ENCODE measurements at places on chromosomes 3 and 15.
A peak's percentile ranks its signal among the peaks of the same experiment; 100 is the strongest.

DNA sequence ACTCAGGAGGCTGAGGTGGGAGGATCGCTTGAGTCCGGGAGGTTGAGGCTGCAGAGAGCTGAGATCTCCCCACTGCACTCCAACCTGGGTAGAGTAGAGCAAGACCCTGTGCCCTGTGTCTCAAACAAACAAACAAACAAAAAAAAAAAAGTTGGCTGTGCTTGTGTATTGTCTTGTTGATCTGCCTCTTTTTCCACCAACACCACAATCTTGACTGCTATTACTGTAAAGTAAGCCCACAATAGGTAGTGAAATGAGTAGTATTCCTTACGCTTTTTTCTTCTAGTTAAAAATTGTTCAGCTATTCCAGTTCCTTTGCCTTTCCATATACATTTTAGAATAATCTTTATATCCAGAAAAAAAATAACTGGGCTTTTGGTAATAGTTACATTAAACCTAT is 35.5 kb downstream of the PTH1R start:
- no peak for DNase-seq

DNA sequence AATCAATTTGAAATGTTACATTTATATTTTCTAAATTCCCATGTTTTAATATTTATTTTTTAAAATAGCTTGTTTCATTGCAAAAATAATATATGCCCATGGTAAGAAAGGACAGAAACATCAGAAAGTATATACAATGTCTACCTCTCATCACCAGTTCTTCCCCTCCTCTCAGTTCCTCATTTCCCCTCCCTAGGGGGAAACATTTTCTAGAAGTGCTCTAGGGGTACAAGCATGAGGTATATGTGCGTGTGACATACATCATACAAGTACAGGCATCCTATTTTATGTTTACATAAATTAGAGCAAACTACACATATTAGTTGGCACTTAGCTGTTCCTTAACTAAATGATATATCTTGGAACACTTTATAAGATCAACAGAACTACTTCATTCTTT is 189.3 kb upstream of the VEPH1 start:
- no peak for DNase-seq

DNA sequence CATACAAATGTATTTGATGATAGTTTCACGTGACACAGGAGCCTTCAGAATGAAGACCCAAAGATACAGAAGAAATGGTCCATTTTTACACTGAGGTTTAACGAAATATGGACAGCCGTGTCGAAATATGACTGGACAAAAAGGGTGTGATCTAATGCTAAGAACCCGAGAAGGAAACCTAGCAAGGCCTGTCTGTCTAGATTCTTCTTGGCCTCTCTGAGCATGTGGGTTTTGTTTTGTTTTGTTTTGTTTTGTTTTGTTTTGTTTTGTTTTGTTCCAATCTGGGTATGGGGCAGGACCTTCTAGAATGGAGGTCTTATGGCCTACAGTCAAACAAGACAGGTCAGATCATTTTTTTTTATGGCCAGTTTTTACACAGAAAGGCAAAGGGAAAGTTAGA is 242.7 kb upstream of the STT3B start:
- DNase-seq: no peak

DNA sequence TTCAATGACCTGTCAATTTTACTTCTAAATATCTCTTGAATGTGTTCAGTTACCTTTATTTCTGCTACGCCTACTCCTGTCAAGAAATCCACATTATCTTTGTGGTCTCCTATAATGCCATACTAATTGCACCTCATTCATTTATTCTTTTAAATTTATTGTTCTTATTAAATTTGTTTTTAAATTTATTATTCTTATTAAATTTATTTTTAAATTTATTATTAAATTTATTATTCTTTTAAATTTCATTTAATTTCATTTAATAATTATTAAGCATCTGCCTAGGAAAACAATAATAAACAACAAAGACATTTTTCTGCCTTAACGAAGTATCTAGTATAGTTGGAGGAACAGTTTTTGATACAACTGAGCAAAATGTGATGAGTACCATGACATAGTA is 211.7 kb downstream of the ZPLD1 start:
- DNase-seq: no peak

DNA sequence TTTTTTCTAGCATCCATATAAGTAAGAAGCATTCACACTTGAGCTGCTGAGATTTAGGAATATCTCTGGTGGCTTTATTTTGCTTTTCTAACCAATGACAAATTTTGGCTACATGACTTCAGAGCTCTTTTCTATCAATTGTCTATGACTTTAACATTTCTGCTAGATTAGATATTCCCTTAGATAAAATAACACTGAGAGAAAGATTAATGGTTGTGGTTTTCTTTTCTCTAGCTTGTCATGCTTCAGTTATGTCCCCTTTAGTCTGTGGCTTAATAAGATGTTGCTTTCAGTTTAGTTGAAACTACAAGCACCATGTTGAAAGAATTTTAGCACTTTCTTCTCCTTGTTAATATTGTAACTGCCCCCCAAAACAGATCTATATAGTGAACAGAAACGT is 665.6 kb upstream of the CCDC54 start:
- DNase-seq: no peak

GRCh38 chr3:155282385-155283091 is 10.9 kb downstream of the STRIT1 start:
- no peak for DNase-seq

- no peak for DNase-seq
Measured at GRCh38 chr3:38168151-38169026, 3.1 kb downstream of the OXSR1 start.

GRCh38 chr15:92324101-92324963 is 69.3 kb upstream of the ST8SIA2 start:
- peak; percentile 2 for DNase-seq

DNA sequence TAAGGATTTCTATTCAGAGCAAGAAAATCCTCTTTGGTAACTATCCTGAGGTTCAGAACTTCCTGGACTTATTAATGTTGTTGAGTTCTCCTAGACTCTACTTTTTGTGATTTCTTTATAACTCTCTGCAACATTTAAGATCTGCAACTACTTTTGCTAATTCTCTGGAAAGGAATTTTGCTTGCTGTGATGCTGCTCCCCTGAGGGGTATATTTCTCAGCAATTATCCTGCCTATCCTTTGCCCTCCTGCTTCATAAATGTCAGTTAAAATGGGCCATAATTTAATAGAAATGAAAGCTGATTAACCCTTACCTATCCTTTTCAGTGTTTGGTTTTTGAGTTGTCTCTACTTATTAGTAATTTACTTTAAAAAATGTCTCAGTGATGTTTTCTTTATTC is 377.3 kb upstream of the LRRC3B start:
- no peak for DNase-seq

DNA sequence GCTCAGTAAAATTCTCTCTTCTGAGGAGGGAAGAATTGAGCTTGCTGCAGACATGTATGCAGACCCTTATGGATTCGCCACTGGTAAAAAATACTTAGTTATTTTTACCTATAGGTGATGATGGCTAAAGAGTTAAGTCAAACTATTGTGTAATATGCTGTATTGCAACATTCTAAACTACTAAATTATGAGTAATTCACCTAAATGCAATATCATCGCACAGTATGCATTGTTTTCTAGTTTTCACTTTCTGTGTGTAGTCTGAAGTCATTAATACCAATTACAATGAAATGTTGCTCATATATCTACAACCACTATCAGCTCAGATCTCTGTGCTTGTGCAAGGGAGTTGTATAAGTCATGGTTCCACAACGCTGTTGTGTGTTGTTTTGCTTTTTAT is 48.7 kb upstream of the ROBO2 start:
- DNase-seq: no peak

GRCh38 chr3:43113671-43114070 is 7.8 kb upstream of the POMGNT2 start:
- no peak for DNase-seq

GRCh38 chr15:66923438-66923881 is 141.9 kb upstream of the SMAD3 start:
- DNase-seq: no peak

GRCh38 chr15:65110676-65111292 is 4.2 kb downstream of the UBAP1L start:
- no peak for DNase-seq

DNA sequence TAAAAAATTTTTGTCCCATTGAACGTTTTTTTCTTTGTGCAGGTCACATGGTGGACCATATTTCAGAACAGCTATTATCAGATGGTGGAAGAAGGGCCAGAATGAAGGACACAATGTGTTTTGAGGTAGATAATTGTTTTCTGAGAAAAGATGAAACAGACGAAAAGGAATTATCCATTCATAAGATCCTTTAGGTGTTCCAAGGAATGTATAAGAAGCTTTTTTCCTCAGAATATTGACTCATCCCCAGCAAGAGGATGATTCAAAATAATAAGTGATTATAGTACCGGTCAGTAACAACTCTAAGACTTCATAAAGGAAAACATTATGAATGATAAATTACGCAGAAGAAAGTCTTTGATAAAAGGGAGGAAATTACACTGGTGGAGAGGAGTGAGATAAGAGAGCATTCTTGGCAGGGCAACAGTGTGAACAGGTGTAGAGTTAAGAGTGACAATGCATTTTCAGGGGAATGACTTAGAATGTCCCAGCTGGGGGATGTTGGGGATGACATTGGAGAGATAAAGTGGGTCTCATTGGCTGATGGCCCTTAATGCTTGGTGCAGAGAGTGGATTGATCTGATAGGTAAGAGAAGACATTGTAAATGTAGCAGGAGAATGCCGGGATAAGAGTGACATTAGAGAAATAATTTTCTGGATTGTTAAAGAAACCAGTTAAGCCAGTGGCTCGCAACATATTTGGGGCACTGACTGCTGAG is 27.0 kb upstream of the AQP9 start:
- no peak for DNase-seq

- DNase-seq: no peak
Measured at GRCh38 chr3:184592371-184593219, 31.0 kb downstream of the EPHB3 start.

DNA sequence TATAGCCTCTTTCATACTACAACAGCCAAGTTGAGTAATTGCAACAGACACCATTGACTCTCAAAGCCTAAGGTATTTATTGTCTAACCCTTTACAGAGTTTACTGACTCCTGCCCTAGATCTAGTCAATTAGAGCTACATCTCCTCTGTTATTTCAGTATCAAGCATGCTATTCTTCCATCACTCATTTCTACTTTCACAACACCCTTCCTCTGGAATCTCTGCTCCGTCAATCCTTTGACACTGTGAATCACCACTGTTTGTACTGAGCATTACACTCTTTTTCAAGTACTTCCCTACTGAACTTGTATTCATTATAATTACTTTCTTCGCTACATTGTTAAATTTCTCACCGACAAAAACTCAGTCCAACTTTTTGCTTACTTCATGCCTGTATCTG is 121.8 kb downstream of the ZNF609 start:
- DNase-seq: no peak

GRCh38 chr15:52143873-52144272 is 31.3 kb upstream of the BCL2L10 start:
- DNase-seq: no peak

DNA sequence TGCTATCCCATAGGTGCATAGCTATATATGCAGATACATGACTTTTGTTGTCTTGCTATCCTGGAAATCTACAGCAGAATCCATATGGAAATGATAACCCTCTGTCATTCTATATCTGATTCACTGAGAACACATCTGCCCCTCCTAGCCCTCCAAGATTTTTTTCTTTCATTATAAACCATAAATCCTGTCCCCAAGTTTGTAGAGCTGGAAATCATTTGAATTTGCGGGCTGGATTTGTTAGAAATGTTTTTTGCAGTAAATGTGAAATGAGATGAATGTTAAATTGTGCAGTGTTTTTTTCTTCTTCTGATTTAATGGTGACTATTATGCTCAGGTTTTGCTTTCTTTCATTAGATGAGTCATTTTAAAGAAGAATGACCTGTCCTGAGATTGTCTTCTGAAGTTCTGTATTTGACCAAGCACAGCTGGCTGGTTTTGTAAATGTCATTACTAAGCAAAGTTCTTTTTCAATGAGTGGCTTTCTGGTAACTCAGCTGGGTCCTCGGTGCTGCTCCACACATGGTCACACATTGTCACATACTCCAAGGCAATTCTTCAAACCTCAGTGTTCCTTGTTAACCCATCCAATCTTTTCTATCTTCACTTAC is 25.3 kb upstream of the ABHD17C start:
- DNase-seq: no peak

- DNase-seq: no peak
Measured at GRCh38 chr3:159237226-159237625, 435.4 kb downstream of the MFSD1 start.

DNA sequence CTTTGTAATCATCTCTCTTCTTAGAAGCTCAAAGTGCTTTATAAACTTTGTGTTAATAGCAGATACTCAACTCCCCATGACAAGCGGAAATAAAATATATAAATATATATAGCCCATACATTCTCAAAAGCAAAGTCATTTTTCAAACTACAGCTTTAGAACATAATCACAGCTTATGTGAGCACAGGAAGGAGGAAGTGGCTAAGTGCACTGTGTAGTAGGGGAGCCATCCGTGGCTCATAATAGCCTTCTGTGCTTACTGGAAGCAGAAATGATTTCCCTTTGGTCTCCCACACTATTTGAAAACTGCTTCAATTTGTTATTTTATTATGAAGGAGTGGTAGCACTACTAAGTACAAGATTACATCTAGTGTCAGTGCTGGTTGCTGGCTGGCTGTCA is 151.4 kb upstream of the ARL6 start:
- DNase-seq: peak; percentile 46

- DNase-seq: no peak
Measured at GRCh38 chr15:31228980-31229826, 97.4 kb upstream of the KLF13 start.

GRCh38 chr15:80706161-80706560 is 11.1 kb downstream of the ABHD17C start:
- DNase-seq: peak; percentile 33
